ENCODE measurements at places on chromosomes 2 and 18.

GRCh38 chr2:174020026-174020425 is 54.9 kb upstream of the SP3 start:
- no peak for DNase-seq

DNA sequence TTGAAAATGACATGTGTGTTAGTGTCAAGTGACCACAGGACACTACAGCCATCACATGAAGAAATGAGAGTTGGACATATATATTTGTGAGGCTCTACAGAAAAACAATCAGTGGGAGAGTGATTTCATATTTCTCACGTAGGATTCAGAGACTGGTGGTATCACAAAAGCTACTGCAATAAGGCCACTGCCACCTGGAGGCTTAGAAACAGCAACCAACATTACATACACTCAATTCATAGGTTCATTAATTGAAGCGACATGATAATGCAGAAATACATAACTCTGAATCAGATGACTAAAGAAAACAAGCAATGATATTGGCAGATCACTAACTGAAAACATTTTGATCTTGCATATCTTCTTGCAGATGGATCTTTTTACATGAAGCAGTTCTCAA is 248.1 kb upstream of the KLHL14 start:
- DNase-seq = no peak

GRCh38 chr2:168738062-168738461 is 64.4 kb upstream of the NOSTRIN start:
- DNase-seq = no peak

GRCh38 chr2:240453461-240454105 is 18.1 kb downstream of the GPC1 start:
- DNase-seq = no peak

DNA sequence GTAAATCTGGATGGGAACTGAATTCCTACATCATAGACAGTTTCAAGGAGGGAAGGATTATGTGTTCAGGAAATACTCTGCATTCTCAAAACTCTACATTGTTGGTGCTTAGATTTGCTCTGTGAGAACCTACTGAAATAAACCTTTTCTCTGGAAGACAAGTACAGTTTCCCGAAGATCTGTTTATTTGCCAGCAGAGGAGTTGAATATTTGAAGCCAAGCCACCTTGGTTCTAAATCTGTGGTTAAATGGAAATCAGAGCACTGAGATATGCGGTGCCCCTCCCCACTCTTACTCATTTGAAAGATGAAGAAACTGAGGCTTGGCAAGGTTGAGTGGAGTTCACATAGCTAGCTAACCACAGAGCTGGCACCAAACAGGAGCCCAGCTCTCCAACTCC is 146.3 kb upstream of the CTAGE1 start:
- DNase-seq = no peak

All from esophagus squamous epithelium (tissue), 5 donors.